Cardiac muscle cell (in vitro differentiated cells and primary cell): ENCODE measurements at places on chromosomes 7 and 10.

- H3K4me1 ChIP-seq = peaks cover 4% of the 10 kb centered on the region
- peaks cover 64% of the 10 kb centered on the region for H3K36me3 ChIP-seq
- no peak for DNase-seq
- no peaks in the 10 kb centered on the region for H3K27me3 ChIP-seq
These were observed 7.1 kb downstream of the VIM start for GRCh38 chr10:17235136-17235535.

- H3K4me3 ChIP-seq = no peak overlapping the region
- H3K27ac ChIP-seq = no peak overlapping the region
- no peak for DNase-seq
These were observed 155.7 kb upstream of the HGF start for GRCh38 chr7:81925530-81925929.

DNA sequence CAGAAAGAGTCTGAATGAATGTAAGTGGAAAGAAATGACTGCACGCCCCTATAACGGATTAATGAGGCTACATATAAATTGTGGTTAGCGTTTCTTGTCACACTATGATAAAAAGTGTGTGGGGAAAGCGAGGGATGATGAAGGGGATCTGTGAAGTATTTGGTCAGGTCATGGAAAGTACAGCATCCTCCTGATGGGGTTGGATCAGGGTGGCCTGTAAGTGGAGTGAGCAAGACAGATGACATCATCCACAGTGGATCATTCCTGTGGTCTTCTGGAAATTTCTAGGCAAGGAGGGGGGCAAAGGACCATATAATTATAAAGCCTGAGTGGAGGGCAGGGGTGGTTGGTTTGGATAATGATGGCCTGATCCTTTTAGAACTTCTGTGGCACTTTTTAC, 606.0 kb downstream of the INHBA start:
- H3K4me1 ChIP-seq = peaks cover 3% of the 10 kb centered on the region
- no peaks in the 10 kb centered on the region for H3K27me3 ChIP-seq
- no peak overlapping the region for H3K27ac ChIP-seq

GRCh38 chr7:33893377-33893776, 12.0 kb upstream of the BMPER start:
- H3K27me3 ChIP-seq = no peaks in the 10 kb centered on the region
- H3K4me3 ChIP-seq = no peak overlapping the region
- DNase-seq = no peak
- H3K27ac ChIP-seq = no peak overlapping the region
- H3K4me1 ChIP-seq = peaks cover 32% of the 10 kb centered on the region

- DNase-seq = peak; percentile 17
- no peak overlapping the region for H3K4me3 ChIP-seq
- H3K27ac ChIP-seq = no peak overlapping the region
These were observed 74.8 kb upstream of the NEBL start for GRCh38 chr10:20971901-20972300.

DNA sequence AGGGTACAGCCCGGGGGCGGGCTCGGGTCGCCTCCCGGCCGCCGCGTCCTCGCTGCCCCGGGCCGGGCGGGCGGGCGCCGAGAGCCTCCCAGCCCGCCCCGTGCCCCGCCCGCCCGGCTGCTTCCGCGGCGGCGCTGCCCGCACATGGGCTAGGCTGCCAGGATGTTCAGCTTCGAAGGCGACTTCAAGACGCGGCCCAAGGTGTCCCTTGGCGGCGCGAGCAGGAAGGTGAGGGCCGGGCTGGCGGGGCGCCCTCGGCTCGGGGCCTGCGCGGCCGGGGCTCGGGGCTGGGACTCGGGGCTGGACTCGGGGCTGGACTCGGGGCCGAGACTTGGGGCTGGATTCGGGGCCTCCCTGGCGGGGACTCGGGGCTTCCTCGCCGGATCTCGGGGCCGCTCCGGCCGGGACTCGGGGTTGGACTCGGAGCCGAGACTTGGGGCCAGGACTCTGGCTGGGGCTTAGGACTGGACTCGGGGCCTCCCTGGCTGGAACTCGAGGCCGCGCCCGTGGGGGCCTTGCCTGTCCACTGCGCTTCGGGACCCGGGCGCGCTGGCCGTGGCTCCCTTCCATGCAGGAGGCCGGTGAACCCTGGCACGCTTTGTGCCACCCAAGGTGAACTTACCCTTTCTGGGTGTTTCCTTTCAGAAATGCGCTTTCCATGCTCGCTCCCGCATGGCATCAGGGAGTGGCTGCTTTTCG, 534 bp downstream of the UBE3C start:
- H3K36me3 ChIP-seq = peaks cover 6% of the 10 kb centered on the region
- H3K4me1 ChIP-seq = peaks cover 13% of the 10 kb centered on the region
- no peak for DNase-seq
- H3K27me3 ChIP-seq = no peaks in the 10 kb centered on the region

GRCh38 chr10:44627591-44628354, 242.9 kb upstream of the CXCL12 start:
- peak; percentile 88 for DNase-seq
- no peaks in the 10 kb centered on the region for H3K36me3 ChIP-seq
- no peaks in the 10 kb centered on the region for H3K4me1 ChIP-seq
- no peak overlapping the region for H3K4me3 ChIP-seq
- no peak overlapping the region for H3K27ac ChIP-seq

DNA sequence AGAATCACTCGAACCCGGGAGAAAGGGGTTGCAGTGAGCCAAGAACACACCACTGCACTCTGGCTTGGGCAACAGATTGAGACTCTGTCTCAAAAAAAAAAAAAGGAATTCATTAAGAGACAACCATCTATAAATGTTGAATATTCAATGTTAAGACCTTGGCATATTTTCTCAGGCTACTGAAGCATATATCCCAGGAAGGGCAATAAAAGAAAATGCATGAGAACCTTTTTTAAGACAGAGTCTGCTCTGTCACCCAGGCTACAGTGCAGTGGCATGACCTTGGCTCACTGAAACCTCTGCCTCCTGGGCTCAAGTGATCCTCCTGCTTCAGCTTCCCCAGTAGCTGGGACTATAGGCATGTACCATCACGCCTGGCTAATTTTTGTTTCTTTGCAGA, 165.0 kb downstream of the JMJD1C start:
- no peaks in the 10 kb centered on the region for H3K27me3 ChIP-seq
- H3K4me1 ChIP-seq = peaks cover 8% of the 10 kb centered on the region
- DNase-seq = no peak
- no peak overlapping the region for H3K4me3 ChIP-seq
- no peaks in the 10 kb centered on the region for H3K36me3 ChIP-seq
- H3K27ac ChIP-seq = peak overlapping the region; percentile 44

DNA sequence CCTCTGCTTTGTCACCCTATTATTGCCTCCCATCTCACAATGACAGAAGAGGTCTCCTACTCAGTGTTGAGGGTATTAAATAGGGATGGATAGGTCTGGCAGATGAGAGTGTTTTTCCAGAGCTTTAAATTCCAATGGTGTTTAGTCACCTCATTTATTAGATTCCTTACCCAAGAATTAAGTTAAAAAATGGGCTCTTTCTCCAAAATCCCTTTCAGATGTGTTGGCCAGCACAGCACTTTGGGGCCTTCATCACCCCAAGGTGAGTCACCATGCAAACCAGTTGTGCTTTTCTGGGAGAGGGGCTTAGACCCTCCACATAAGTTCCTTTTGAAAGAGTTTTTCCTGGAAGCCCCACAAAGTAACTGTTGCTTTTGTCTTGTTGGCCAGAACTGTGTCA, 78.4 kb downstream of the CYP26A1 start:
- H3K27me3 ChIP-seq = no peaks in the 10 kb centered on the region
- H3K4me3 ChIP-seq = no peak overlapping the region
- H3K27ac ChIP-seq = no peak overlapping the region
- H3K4me1 ChIP-seq = no peaks in the 10 kb centered on the region

DNA sequence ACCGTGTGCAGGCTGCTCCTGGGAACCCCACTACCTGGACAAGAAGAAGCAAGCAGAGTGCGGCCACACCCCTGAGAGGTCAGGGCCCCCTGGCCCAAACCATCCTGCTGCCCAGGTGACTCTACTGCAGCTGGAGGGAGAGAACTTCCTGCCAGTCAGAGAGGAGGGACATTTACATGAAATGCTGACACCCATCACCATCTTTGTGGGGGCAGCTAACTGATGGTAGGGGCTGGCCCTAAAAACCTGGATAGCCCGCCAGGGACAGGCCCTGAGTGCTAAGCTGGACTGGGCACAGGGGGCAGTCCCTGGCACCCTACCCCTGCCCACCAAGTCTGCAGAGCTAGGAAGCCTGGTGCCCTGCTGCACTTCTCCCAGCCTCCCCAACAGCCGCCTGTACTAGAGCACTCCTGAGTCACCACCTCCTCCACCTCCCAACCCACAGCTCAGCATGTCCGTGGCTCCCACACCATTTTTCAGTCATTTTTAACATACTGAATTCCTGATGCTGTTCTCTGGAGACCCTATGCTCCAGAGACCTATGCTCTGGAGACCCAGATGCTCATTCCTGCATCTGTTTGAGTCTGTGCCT, 27.5 kb downstream of the DPCD start:
- H3K27me3 ChIP-seq = no peaks in the 10 kb centered on the region
- no peak overlapping the region for H3K27ac ChIP-seq
- H3K4me1 ChIP-seq = no peaks in the 10 kb centered on the region
- no peak for DNase-seq
- peaks cover 7% of the 10 kb centered on the region for H3K36me3 ChIP-seq

- H3K27ac ChIP-seq = no peak overlapping the region
- no peaks in the 10 kb centered on the region for H3K36me3 ChIP-seq
- no peak for DNase-seq
- H3K27me3 ChIP-seq = no peaks in the 10 kb centered on the region
These were observed 27.9 kb upstream of the CUL1 start for GRCh38 chr7:148670807-148671206.

GRCh38 chr7:120723465-120724385, 134.2 kb downstream of the TSPAN12 start:
- DNase-seq = no peak
- H3K36me3 ChIP-seq = no peaks in the 10 kb centered on the region
- H3K4me3 ChIP-seq = no peak overlapping the region
- peaks cover 10% of the 10 kb centered on the region for H3K4me1 ChIP-seq
- H3K27me3 ChIP-seq = no peaks in the 10 kb centered on the region

DNA sequence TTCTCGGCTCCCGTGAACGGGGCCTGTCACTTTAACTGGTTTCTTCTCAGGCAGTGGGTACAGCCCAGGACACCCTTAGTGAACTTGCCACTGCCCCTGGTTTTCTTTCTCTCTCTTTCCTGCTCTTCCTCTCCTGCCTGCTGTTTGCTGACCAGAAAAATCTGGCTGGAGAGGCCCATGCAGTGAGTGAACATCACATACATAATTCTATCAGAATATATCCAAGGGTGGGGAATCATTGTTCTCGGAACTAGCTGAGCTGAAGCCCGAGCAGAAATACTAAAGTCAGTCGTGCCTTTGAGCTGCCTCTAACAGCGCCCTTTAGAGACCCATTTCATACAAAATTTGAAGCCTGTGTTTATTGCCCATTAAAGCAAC, 501.5 kb upstream of the GALNT17 start:
- H3K27me3 ChIP-seq = peaks cover 11% of the 10 kb centered on the region
- no peaks in the 10 kb centered on the region for H3K4me1 ChIP-seq
- no peaks in the 10 kb centered on the region for H3K36me3 ChIP-seq
- H3K4me3 ChIP-seq = no peak overlapping the region

DNA sequence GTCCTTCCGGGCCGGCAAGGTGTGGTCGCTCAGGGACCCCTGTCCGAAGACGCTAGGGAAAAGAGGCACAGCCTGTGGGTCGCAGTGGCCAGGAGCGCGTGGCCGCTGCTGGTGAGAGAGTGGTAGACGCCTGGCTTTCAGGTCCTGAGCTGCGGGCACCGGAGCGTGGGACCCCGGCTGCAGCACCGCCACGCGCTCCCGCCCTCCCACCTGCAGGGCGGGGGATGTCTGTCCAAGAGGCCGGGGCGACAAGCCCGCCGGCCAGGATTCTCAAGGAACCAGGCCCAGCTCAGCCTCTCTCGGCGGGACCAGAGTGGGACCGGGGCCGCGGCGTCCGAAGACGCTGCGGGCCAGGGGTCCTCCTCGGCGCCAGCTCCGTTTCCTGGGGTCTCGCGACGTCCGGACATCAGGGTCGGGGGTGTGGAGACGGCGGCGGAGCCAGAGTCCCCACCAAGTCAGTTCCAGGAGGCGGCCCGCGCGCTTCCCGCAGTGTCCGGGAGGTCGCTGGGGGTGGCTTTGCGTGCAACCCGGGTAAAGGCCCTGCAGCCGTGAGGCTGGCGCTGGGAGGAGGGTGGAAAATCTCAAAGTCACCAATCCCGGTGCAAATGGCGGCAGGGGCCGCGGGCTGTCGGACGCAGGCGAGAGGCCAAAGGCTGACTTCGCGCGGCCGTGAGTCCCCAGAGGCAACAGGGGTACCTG, 5.5 kb downstream of the ZNF503 start:
- peak overlapping the region; percentile 97 for H3K4me3 ChIP-seq
- DNase-seq = peak; percentile 55
- peaks cover 6% of the 10 kb centered on the region for H3K36me3 ChIP-seq
- H3K27ac ChIP-seq = peak overlapping the region; percentile 96

DNA sequence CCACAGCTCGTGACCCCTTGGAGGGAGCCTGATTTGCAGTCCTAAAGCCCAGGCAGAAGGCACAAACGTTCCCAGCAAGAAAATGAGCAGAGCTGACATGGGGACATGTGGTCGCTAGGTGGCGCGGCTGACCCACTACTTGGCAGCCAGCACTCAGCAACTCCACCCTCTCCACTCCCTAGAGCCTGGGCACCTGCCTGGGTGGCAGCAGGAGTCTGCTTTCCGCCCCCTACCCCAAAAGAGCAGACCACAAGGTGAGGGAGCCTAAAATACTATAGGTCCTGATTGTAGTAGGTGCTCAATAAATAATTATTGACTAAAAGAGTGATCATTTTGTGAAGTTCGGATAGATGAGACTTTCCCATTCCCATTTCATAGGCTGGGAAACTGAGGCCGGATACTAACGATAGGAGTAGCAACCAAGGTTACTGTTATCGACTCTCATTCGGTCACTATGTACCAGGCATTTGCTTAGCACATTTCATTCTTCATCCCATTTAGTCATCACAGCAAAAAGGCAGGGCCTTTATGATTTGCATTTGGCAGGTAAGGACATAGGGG, 57.4 kb downstream of the NEUROG3 start:
- no peaks in the 10 kb centered on the region for H3K4me1 ChIP-seq
- peaks cover 16% of the 10 kb centered on the region for H3K36me3 ChIP-seq
- no peak overlapping the region for H3K27ac ChIP-seq
- peaks cover 7% of the 10 kb centered on the region for H3K27me3 ChIP-seq
- peak; percentile 78 for DNase-seq
- H3K4me3 ChIP-seq = no peak overlapping the region

- no peaks in the 10 kb centered on the region for H3K36me3 ChIP-seq
- H3K27ac ChIP-seq = no peak overlapping the region
- H3K4me1 ChIP-seq = no peaks in the 10 kb centered on the region
- no peak for DNase-seq
These were observed 418.9 kb downstream of the ZNF716 start for GRCh38 chr7:57868771-57869483.

DNA sequence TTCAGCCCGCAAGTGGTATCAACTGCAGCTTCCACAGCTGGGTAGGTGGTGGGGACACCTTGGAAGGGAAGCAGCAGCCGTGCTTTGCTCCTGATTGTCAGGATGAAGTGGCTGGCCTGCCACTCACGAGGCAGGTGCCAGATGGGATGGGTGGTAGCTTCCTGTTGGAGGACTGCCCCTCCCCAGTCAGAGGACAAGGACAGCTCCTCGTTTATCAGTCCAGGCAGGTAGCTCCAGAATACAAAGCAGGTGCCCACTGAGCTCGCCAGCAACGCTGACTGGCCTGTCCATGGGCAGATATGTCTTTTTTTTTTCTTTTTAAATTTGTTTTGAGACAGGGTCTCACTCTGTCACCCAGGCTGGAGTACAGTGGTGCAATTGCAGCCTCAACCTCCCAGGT, 431.3 kb downstream of the GALNT17 start:
- no peak overlapping the region for H3K4me3 ChIP-seq
- DNase-seq = no peak
- no peaks in the 10 kb centered on the region for H3K4me1 ChIP-seq
- no peak overlapping the region for H3K27ac ChIP-seq
- H3K27me3 ChIP-seq = no peaks in the 10 kb centered on the region
